ENCODE measurements at places on chromosomes 6 and 20.
A peak's percentile ranks its signal among the peaks of the same experiment; 100 is the strongest.

GRCh38 chr20:57200882-57201695 is 65.4 kb downstream of the BMP7 start:
- no peak for DNase-seq

DNA sequence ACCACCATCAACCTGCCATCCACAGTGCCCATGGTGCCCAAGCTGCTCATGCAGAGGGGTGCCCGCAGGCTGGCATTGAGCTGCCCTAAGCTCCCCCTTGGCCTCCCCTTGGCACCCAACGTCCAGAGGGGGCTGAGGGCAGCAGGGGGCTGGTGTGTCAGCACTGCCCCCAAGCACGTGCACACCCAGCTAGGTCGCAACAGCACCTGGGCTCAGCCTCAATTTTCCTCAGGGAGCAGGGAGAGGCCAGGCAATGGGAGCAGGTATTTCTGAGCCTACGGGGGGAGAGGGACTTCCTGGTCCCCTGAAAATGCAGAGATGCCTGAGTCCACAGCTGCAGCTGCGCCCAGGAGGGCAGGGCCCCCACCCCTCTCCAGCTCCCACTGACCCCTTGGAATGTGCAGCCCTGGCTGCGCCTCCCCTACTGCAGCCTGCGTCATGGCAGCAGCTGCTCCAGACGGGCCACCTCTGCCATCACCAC is 204.2 kb downstream of the ANKRD60 start:
- DNase-seq, result no peak

DNA sequence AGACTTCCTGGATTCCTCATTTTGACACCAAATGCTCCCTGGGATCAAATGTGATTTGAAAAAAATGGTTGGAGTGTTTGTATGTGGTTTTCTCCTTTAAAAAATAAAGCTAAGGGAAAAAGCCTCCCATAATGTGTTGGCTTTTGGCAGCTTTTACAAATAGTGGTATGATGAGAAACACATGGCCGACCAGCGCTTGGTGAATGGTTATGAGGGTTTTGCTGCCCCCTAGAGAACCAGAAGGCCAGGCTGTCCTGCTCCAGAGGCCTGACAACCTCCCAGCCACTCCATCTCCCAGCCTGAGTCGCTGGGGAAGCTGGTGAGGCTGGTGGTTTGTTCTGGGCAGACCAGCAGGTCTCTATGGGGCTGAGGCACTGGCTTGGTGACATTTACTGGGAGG is 69.3 kb downstream of the CLIC5 start:
- DNase-seq, result peak; percentile 44

DNA sequence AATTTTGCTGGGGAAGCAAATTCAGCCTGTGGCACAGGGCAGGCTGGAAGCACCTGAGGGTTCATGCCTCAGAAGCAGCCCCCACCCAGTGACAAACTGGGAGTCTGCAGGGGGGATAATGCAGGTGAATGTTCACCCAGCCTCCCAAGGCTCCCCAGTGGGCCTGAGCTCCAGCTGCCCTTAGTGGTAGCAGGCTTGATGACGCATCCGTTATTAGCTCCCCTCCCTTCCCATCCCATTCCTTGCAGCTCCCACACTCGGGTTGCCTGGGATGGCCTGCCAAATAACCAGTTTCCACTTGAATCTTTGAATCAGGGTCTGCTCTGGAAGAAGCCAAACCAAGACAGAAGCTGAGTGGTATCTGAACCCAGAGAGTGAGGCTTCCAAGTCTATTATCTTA is 15.8 kb downstream of the KCNK15 start:
- no peak for DNase-seq

DNA sequence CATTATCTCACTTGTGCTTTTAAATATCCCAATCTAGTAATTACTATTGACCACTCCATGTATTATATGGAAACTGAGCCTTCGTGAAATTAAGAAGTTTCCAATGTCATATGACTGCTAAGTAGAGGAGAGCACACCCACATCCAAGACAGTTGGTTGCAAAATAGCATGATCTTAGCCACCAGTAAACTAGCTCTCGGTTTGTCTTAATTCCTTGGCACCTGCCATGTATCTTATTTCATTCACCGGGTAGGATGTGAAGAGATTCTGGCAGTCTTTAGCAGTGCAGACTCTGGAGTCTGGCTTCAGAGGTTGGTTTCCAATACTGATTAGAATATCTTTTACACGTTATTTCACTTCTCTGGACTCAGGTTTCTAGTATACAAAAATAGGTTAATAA is 270.3 kb downstream of the LAMA2 start:
- no peak for DNase-seq

GRCh38 chr6:22878324-22878701 is 308.9 kb downstream of the HDGFL1 start:
- DNase-seq, result no peak

DNA sequence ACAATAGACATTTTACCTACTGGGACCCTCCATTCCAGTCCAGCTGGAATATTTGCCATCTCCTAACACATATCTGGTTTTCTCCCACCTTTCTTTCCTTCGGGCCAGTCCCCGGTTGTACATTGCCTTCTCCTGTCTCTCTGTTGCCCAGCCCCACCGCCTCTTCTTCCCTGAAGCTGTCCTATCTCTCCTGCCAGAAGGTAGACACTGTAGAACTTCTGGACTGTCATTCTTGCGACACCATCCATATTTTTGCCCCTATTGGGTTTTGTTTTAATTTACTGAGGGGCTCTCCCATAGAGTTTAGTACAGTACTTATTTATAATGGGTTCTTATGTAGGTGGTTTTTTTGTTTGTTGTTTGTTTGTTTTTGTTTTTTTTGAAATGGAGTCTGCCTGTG is 4.9 kb downstream of the PTK7 start:
- DNase-seq, result peak; percentile 11
